ENCODE measurements at places on chromosomes 6 and 20. TPM values are rescaled to one million over a fixed set of nuclear protein-coding genes. Genes with fewer than 3 reads are reported as not detected.

DNA sequence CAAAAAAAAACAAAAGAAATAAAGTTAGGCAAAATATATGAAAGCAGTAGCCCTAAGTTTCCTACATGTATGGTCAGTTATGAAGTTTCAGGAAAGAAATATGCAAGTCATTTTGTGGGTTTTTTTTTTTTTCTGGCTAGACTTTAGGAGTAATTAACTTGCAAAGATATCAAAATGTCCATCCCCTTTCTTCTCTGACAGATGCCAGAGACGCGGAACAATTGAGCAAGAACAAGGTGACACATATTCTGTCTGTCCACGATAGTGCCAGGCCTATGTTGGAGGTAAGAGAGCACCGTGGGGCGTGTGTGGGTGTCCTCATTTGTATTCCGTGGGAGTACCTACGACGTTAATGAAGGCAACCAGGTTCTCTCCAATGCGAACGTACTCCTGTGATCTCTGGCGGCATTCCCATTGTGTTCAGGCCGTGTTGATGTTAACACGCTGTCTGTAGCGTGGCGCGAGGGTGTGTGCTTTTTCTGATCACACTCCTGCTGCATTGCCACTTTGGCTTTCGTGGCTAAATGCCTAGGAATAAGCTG is 19.5 kb downstream of the DUSP22 start:
- DNase-seq = no peak
- no peak overlapping the region for H3K27ac ChIP-seq
- H3K36me3 ChIP-seq = peaks cover 18% of the 10 kb centered on the region

GRCh38 chr20:40689943-40690835 is 1.2 kb upstream of the MAFB start:
- no peaks in the 10 kb centered on the region for H3K36me3 ChIP-seq
- peak overlapping the region; percentile 77 for H3K4me3 ChIP-seq
- H3K27ac ChIP-seq = peak overlapping the region; percentile 20
- H3K4me1 ChIP-seq = peaks cover 9% of the 10 kb centered on the region
- H3K27me3 ChIP-seq = peaks cover 82% of the 10 kb centered on the region
- DNase-seq = peak; percentile 93

DNA sequence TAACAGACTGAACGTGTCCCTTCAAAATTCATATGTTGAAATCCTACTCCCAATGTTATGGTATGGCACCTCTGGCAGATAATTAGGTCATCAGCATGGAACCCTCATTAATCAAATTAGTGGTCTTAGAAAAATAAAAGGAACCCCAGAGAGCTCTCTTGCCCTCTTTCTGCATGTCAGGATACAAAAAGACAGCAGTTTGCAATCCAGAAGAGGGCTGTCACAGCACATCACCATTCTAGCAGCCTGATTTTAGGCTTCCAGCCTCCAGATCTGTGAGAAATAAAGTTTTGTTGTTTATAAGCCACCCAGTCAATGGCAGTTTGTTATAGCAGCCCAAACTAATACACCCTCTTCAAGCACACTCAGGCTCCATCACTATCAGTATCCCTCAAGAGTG is 292.9 kb downstream of the TRDN start:
- H3K36me3 ChIP-seq = no peaks in the 10 kb centered on the region
- H3K4me1 ChIP-seq = no peaks in the 10 kb centered on the region
- H3K4me3 ChIP-seq = no peak overlapping the region
- no peak for DNase-seq
- no peaks in the 10 kb centered on the region for H3K27me3 ChIP-seq
- H3K27ac ChIP-seq = no peak overlapping the region

- DNase-seq = no peak
- no peaks in the 10 kb centered on the region for H3K36me3 ChIP-seq
- no peaks in the 10 kb centered on the region for H3K4me1 ChIP-seq
- no peak overlapping the region for H3K4me3 ChIP-seq
- H3K27me3 ChIP-seq = no peaks in the 10 kb centered on the region
- no peak overlapping the region for H3K27ac ChIP-seq
Measured at GRCh38 chr6:112821476-112821875, 474.3 kb downstream of the RFPL4B start.

- peaks cover 3% of the 10 kb centered on the region for H3K4me1 ChIP-seq
- peaks cover 16% of the 10 kb centered on the region for H3K27me3 ChIP-seq
- no peaks in the 10 kb centered on the region for H3K36me3 ChIP-seq
- no peak overlapping the region for H3K4me3 ChIP-seq
- no peak overlapping the region for H3K27ac ChIP-seq
Measured at GRCh38 chr20:1764136-1765033, 106.8 kb upstream of the SIRPG start.

- no peaks in the 10 kb centered on the region for H3K4me1 ChIP-seq
- no peak for DNase-seq
- H3K4me3 ChIP-seq = no peak overlapping the region
Measured at GRCh38 chr6:155755452-155755851, 299.8 kb upstream of the NOX3 start.

DNA sequence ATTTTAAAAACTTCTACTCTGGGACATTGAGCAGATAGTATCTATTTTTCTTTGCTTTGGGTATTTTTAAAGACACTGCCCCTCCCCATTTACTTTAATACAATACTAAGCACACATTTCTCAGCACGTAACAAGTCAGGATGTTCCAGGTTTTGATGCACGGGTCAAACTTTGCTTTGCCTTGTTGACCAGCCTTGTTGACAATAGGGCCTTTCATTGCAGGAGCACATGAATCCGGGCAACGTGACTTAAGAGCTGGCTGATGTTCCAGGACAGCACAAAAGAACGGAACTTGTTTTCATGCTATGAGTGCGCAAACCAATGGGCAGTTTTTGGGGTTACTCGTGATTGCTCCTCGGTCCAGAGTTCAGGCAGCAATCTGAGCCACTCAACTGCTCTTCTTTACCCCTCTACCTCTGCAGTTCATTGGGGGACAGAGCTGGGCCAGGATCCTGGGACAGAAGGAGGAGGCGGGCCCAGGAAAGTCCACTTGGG is 78.6 kb upstream of the SLC22A16 start:
- H3K4me3 ChIP-seq = no peak overlapping the region
- H3K4me1 ChIP-seq = peaks cover 6% of the 10 kb centered on the region

DNA sequence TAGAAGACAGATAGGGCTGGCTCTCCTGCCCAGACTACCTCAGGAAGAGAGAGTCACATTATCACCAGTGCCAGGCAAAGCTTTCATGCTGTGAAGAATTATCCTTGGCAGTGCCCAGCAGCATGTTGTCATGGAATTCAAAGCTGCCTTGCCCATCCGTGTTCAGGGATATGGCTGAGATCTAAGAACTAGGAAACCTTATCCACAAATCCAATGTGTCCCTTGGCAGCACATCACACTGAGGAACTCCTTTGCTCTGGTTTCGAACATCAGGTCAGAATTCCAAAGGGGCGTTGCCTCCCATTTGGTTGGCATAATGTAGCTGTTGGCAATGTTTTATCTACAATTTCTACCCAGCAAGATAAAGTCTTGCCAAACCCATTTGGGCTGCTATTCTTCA is 52.7 kb downstream of the ADGRF1 start:
- peaks cover 5% of the 10 kb centered on the region for H3K27me3 ChIP-seq
- no peak overlapping the region for H3K27ac ChIP-seq
- H3K36me3 ChIP-seq = no peaks in the 10 kb centered on the region
- no peak for DNase-seq
- H3K4me3 ChIP-seq = no peak overlapping the region
- no peaks in the 10 kb centered on the region for H3K4me1 ChIP-seq

GRCh38 chr6:19802656-19803055 is 34.5 kb upstream of the ID4 start:
- no peak for DNase-seq
- peaks cover 5% of the 10 kb centered on the region for H3K4me1 ChIP-seq
- H3K36me3 ChIP-seq = no peaks in the 10 kb centered on the region

GPSM3 gene
- 82.4 TPM for total RNA-seq
